ENCODE measurements at places on chromosomes 5 and 9.

GRCh38 chr5:38364825-38365224 is 106.5 kb downstream of the EGFLAM start:
- no peak for DNase-seq

GRCh38 chr9:118533850-118534249 is 829.6 kb downstream of the TLR4 start:
- no peak for DNase-seq

DNA sequence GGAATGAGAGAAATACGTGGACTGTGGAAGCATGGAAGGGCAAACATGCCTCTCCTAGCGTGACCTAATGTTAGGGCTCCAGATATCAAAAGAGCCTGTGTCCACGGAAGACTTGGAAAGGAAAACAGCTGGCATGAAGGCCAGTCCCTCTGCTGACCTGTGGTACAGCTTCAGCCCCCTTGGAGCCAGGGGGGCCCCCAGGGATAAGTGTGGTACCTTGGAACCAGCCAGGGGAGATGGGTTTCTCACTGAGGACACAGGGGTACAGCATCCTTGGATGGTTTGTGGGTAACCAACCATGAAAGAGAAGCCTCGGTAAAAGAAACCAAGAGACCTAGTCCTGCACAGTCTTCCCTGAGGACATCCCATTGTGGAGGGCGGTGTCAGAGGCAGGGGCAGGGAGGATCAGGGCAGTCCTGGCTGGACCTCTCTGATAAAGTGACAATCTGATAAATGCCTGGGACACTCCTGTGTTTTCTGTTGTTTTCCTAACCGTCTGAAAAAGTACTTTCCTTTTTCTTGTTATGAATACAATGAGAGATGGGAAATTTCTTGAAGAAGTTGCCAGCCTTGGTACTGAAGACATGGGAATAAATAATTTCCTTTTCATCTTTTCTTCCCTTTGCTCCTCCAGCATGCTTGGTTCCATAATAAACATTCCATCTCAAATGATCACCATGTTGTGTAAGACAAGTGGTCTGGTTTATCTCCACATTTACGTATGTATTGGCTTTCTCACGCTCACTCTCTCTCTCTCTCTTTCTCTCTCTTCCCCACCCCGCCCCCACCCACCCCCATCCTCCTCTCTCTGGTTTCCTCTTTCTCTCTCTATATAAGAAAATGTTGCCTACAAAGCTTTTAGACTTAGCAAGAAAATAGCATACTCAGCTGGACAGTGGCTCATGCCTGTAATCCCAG is 102.1 kb downstream of the SUSD1 start:
- DNase-seq: no peak

GRCh38 chr9:27282269-27282668 is 14.7 kb downstream of the EQTN start:
- DNase-seq: no peak

GRCh38 chr5:96984506-96985192 is 48.8 kb downstream of the LNPEP start:
- DNase-seq: no peak

GRCh38 chr5:10735569-10736276 is 25.3 kb downstream of the DAP start:
- DNase-seq: no peak

GRCh38 chr5:19795218-19795617 is 192.8 kb downstream of the CDH18 start:
- no peak for DNase-seq
